ENCODE measurements at places on chromosomes 12 and 14.

GRCh38 chr14:91906374-91906773 is 39.0 kb upstream of the TC2N start:
- no peak for DNase-seq

DNA sequence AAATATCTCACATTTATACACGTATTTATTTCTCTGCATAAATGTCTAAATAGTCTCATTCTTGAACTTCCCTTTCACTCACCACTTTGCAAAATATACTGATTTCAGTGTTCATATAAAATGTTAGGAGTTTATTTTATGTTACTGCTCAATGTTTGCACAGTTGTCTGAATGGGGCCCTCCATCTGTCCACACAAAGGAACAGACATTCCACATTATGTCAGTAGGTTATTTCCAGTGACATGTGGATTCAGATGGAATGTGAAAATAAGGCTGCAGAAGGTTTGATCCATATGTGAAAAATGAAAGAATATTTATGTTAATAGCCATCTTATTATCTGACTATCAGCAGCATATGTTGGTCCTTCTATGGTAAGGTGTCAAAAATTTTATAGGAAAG is 994.4 kb upstream of the SEL1L start:
- no peak for DNase-seq

DNA sequence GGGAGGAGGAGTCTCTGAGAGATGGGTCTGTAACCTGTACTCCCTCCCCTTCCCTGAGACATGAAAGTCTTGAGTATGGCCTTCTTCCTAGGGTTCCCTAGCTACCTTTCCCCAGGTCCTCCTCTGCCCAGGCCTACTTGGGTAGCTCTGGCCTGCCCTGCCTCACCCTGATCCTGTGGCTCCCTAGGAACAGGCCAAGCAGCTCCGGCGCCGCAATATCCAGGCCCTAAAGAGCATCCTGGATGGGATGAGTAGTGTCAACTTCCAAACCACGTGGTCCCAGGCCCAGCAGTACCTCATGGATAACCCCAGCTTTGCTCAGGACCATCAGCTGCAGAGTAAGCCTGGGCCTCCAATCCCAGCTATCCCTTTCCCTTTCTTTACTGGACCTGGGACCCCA is 12.3 kb downstream of the PRPF40B start:
- DNase-seq, result no peak

GRCh38 chr12:132525833-132526455 is 36.0 kb downstream of the FBRSL1 start:
- no peak for DNase-seq

GRCh38 chr12:26011099-26011498 is 52.6 kb downstream of the RASSF8 start:
- no peak for DNase-seq

GRCh38 chr12:20731274-20731673 is 36.1 kb downstream of the SLCO1C1 start:
- DNase-seq, result no peak

DNA sequence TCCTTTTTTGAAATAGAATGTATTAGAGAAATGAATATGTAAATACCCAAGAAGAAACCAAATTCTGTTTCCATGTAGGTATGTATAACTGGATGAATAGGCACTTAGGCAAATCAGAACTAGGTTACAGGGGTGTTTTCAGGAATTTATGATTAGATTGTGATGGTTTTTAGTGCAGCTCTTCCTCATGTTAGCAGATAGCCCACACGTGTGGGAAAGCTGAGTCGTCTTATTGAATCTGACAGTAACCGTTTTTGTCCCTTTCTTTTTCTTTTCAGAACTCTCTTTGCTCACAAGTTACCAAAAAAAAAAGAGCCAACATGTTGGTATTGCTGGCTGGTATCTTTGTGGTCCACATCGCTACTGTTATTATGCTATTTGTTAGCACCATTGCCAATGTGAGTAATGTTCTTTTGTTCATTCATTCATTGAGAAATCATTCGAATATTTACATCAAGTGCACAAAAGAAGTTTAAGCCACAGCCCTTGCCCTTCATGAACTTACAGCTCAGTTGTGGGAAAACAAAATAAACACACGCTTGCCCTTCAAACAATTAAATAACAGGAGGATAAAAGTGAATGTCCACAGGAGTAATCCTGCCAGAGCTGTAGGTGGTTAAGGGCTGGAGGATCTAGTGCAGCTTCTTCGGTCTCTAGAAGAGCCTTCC is 14.8 kb downstream of the EMP1 start:
- DNase-seq, result no peak

DNA sequence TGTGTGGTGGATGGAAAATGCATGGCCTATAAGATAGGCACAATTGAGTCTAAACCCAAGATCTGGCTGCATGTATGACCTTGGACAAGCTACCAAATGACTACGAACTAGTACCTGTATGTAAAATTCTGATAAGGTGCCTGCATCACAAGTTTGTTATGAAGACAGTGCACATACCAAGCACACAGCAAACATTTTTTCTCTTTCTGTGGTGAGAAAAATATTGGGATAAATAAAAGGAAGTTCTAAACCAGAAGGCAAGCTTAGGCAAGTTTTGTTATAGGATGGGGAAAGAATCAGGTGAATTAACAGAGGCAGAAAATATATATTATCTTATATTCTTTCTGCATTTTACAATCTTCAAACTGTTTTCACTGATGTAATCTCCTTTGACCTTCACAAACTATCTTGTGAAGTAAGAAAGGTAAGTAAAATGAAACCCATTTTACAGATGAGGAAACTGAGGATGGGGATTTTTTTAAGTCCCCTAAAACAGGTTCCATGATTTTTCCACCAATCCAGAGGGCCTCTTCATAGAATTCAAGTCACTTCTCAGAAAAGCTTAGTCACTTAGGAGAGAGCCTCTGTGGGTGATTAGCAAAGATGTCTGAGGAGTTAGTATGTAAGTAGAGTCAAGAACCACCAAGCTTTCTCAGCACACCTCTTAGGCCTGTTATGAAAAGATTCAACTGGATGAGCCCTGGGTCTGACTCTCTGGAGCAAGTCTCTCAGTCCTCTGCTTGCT is 132.0 kb upstream of the RAP1B start:
- no peak for DNase-seq

- DNase-seq, result no peak
Observed at GRCh38 chr14:21543963-21544362, 17.8 kb upstream of the SALL2 start.

DNA sequence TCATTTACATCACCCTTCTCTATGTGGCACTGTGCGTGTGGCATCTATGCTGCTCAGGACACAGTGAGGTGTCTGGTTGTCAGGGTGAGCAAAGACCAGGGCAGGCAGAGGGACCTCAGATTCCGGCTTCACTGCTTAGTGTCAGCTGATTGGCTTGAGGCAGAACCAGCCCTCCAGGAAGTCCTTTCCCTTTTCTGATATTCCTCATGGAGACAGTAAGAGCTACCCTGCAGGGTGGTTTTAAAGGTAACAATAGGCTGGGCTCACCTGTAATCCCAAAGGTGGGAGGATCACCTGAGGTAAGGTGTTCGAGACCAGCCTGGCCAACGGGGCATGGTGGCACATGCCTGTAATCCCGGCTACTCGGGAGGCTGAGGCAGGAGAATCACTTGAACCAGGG is 129.3 kb upstream of the AMIGO2 start:
- DNase-seq, result no peak

GRCh38 chr12:89160716-89161123 is 191.6 kb downstream of the DUSP6 start:
- DNase-seq, result no peak

- DNase-seq, result no peak
Observed at GRCh38 chr14:59754256-59754655, 116.3 kb downstream of the RTN1 start.

GRCh38 chr12:3252450-3252891 is 175.3 kb downstream of the TSPAN9 start:
- DNase-seq, result no peak

GRCh38 chr14:32669391-32669790 is 269.3 kb upstream of the NPAS3 start:
- no peak for DNase-seq

- peak; percentile 89 for DNase-seq
Observed at GRCh38 chr12:42325653-42326474, at the start of the genes PPHLN1 and ZCRB1. Gene PPHLN1, plus strand, starts transcription at chr12:42326167. Its CDS starts 9,736 bp downstream, at chr12:42335903. Gene ZCRB1, minus strand, starts transcription at chr12:42326094. Its CDS starts 1,992 bp downstream, at chr12:42324102.

GRCh38 chr12:66032739-66033138 is 97.8 kb downstream of the LLPH start:
- DNase-seq, result no peak

- DNase-seq, result no peak
Observed at GRCh38 chr14:60760644-60761364, 26.2 kb downstream of the MNAT1 start.

- peak; percentile 2 for DNase-seq
Observed at GRCh38 chr14:88384718-88385117, 739 bp upstream of the SPATA7 start.

DNA sequence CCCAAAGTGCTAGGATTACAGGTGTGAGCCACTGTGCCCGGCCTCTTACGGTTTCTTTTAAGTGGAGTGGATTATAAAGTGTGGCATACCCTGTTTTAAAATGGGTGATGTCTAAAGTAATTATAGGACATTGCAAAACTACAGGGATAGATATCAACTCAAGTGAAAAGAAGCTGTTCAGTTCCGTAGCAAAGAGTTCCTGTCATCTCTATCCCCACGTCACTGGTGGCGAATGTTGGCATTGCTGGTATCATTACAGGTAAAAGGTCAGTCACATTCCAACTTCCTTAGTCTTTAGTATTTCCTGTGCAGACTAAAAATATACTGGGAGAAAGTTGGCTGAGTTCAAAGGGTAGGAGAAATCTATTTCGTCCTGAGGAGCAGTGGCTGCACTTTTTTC is 95.6 kb upstream of the SLC38A2 start:
- no peak for DNase-seq

GRCh38 chr14:98014851-98015615 is 1217.9 kb downstream of the VRK1 start:
- no peak for DNase-seq

DNA sequence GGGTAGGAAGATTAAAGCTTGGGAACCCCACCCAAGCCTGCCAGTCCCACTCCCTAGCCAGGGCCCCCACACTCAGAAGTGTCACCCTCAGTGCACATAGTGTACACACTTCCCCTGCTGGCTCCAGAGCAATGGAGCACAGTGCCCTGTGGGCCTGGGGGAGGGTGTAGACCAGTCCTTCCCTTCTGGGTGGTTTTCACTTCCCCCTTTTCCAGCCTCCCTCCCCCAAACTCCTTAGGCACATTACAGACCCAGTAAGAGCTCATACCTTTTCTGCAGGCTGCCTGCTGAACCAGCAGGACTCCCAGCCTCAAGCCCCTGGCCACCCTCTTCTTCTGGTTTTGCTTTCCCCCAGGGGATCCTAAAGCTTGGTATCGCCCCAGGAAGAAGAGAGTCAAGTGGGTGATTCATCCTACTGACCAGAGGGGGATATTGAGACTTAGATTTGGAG is at the start of gene ZNF385A:
TSS of gene ZNF385A (minus strand) at position 143 of the 451 bp plus-strand sequence. CDS start 219 bp downstream, outside the sequence.
- no peak for DNase-seq

DNA sequence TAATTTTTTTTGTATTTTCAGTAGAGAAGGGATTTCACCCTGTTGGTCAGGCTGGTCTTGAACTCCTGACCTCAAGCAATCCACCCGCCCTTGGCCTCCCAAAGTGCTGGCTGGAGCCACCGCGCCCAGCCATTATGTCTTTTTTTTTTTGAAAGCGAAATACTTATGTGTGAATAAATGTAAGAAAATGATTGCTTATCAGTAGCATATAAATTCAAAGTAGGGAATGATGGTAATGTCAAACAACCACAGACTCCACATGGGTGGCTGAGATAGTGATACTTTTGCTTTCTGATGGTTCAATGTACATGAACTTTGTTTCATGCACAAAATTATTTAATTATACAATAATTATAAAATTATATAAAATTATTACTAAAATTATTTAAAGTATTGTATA is 75.8 kb downstream of the PAPLN start:
- no peak for DNase-seq

DNA sequence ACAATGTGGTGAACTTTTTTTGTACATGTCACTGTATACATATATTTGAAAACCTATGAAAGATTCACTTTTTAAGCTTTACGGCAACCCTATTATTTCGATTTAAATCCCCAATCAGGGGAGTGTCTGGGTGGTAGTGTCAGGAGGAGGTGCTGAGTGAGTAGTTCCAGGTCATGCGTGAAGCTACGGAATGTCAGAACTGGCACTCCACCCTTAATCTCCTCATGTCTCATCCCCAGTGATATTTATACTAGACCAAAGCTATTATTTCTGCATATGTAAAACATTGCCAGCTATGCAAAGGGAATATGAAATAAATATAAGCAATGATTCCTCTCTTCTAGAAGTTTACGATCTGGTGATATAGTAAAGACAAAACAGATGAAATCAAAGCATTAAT is 12.3 kb downstream of the NR1H4 start:
- DNase-seq, result no peak

- no peak for DNase-seq
Observed at GRCh38 chr12:122106843-122107242, 28.3 kb downstream of the MLXIP start.

DNA sequence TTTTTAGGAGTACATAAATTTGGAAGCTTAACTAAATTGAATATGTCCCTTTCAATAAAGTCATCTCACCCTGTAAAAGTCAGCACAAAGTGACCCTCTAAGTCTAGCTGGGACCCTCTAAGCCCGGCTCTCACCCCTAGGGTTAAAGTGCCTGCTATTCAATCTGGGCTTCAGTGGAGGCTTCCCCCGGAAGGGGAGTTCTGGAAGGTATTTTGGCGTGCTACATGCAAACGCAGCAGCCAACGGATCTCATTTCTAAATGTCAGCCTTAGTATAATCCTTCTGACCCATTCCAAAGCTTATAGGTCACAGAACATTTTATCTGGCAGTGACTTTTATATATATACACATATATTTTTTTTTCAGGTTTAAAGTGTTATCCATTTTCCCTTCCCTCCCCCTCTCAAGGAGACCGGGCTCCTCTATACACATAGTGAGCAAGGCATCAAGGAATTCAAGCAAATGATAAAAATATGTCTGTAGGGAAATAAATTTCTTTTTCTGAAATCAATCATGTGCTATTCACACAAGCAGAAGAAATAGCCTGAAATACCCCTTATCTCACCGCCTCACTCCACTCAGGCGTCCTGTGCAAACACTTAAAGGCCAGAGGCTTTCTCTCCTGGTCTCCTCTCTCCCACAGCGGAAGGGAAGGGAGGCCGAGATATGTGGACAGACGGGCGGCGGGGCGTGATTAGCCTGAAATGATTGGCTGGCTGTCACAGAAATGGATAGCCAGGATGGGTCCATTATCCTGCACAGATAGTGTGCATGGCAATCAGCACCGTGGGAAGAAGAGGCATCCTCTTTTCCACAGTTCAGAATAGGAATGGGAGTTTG is 301.7 kb downstream of the GALC start:
- DNase-seq, result no peak

GRCh38 chr14:31487886-31488285 is at the start of gene GPR33:
Gene GPR33, minus strand, starts transcription at chr14:31488039. Its CDS starts 4,074 bp downstream, at chr14:31483965.
- no peak for DNase-seq

DNA sequence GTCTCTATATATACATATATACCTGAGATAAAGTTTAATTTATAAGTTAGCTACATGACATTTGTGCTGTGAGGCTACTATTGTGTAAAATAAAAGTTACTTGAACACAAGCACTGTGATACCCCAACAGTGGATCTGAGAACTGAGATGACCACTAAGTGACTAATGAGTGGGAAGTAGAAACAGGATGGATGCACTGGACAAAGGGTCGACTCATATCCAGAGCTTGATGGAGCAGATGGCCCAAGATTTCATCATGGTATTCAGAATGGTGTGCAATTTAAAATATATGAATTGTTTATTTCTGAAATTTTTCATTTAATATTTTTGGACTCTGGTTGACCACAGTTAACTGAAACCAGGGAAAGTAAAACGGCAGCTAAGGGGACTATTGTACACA is 908.6 kb upstream of the MDGA2 start:
- no peak for DNase-seq

- no peak for DNase-seq
Observed at GRCh38 chr12:49413796-49414195, 46.5 kb downstream of the SPATS2 start.
